Gastrocnemius medialis (tissue), 4 donors: ENCODE measurements at places on chromosomes 6 and 20. TPM values are rescaled to one million over a fixed set of nuclear protein-coding genes. Genes with fewer than 3 reads are reported as not detected.
A peak's percentile ranks its signal among the peaks of the same experiment; 100 is the strongest.

The OLIG3 gene
- total RNA-seq: not detected

- no peaks in the 10 kb centered on the region for H3K27me3 ChIP-seq
- DNase-seq: no peak
- no peaks in the 10 kb centered on the region for H3K4me1 ChIP-seq
- H3K27ac ChIP-seq: no peak overlapping the region
Measured at GRCh38 chr6:64504503-64504902, 868.9 kb downstream of the PHF3 start.

DNA sequence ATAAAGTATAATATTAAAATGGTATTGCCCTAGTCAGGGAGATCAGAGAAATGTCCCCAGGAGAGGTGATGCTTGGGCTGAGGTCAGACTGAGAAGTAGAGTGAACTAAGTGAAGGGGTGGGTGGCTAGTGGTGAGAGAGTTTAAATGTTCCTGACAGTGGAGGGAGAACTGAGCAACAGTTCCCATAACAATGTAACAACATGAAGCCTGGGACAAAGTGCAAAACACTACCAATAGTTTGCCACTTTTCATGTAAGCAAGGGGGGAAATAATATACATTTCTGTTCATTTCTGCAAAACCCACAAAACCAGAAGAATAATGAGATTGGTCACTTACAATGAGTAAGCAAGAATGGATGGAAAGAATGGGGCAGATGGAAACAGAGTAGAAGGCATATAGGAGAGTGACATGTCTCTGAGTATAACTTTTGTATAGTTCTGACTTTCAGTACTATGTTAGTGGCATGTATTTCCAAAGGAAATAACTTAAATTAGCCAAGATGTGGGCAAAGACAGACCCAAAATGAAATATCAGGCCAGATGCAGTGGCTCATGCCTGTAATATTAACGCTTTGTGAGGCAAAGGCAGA, 13.3 kb upstream of the FAXC start:
- no peak overlapping the region for H3K27ac ChIP-seq
- no peaks in the 10 kb centered on the region for H3K27me3 ChIP-seq
- no peaks in the 10 kb centered on the region for H3K36me3 ChIP-seq
- H3K4me1 ChIP-seq: no peaks in the 10 kb centered on the region

The ATXN1 gene
- total RNA-seq: 34.6 TPM

- H3K4me3 ChIP-seq: no peak overlapping the region
- peak overlapping the region; percentile 8 for H3K27ac ChIP-seq
- H3K4me1 ChIP-seq: peaks cover 49% of the 10 kb centered on the region
- H3K27me3 ChIP-seq: no peaks in the 10 kb centered on the region
- H3K36me3 ChIP-seq: no peaks in the 10 kb centered on the region
- no peak for DNase-seq
Measured at GRCh38 chr6:111427341-111428116, 55.5 kb downstream of the REV3L start.

DNA sequence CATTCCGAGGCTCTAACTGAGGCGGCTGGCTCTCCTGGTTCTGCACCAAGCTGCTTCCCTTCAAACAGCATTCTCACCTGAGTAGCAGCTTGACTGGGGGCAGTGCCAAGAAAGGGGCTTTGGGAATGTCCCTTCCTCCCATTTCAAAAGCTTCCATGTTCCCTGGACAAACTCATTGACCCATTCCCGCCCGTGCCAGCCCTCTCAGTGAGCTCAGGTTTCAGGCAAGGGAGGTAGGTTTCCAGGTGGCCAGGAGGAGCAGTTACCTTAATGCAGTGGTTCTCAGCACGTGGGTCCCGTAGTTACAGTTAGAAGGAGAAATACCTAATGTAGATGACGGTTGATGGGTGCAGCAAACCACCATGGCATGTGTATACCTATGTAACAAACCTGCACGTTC, 135.2 kb downstream of the ELOVL4 start:
- H3K27me3 ChIP-seq: no peaks in the 10 kb centered on the region
- no peaks in the 10 kb centered on the region for H3K4me1 ChIP-seq
- H3K36me3 ChIP-seq: no peaks in the 10 kb centered on the region
- H3K27ac ChIP-seq: no peak overlapping the region
- no peak overlapping the region for H3K4me3 ChIP-seq

DNA sequence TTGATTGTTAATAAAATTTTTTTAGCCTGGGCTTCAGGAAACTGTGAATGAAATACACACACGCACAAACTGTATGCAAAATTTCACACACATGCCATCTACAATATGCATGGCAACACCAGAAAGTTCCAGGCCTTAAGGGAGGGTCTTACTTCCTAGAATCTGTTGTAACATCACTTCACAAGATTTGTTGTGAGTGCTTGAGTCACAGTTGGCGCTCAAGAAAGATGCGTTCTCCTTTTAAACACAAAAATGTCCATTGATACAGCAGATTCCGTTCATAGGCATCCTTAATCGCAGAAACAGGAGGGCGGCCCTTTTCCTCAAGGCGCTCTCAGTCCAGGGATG, 485 bp upstream of the RTF2 start:
- H3K27ac ChIP-seq: peak overlapping the region; percentile 87
- H3K36me3 ChIP-seq: peaks cover 4% of the 10 kb centered on the region
- H3K27me3 ChIP-seq: no peaks in the 10 kb centered on the region

- H3K4me3 ChIP-seq: peak overlapping the region; percentile 91
- DNase-seq: peak; percentile 48
- peaks cover 41% of the 10 kb centered on the region for H3K36me3 ChIP-seq
- no peaks in the 10 kb centered on the region for H3K27me3 ChIP-seq
Measured at GRCh38 chr6:31541059-31541657, 645 bp downstream of the DDX39B start.

The CYP21A2 gene
- 0.41 TPM for total RNA-seq

- no peak overlapping the region for H3K4me3 ChIP-seq
- no peak overlapping the region for H3K27ac ChIP-seq
- no peaks in the 10 kb centered on the region for H3K36me3 ChIP-seq
Measured at GRCh38 chr20:56202493-56203077, 45.9 kb upstream of the MC3R start.

- no peak overlapping the region for H3K4me3 ChIP-seq
- DNase-seq: no peak
- H3K36me3 ChIP-seq: no peaks in the 10 kb centered on the region
Measured at GRCh38 chr20:9493803-9494202, 20.6 kb upstream of the LAMP5 start.

GRCh38 chr20:33070111-33071053, 9.1 kb upstream of the BPIFB4 start:
- no peak overlapping the region for H3K4me3 ChIP-seq
- H3K27ac ChIP-seq: no peak overlapping the region
- no peaks in the 10 kb centered on the region for H3K27me3 ChIP-seq
- H3K4me1 ChIP-seq: no peaks in the 10 kb centered on the region
- no peaks in the 10 kb centered on the region for H3K36me3 ChIP-seq

DNA sequence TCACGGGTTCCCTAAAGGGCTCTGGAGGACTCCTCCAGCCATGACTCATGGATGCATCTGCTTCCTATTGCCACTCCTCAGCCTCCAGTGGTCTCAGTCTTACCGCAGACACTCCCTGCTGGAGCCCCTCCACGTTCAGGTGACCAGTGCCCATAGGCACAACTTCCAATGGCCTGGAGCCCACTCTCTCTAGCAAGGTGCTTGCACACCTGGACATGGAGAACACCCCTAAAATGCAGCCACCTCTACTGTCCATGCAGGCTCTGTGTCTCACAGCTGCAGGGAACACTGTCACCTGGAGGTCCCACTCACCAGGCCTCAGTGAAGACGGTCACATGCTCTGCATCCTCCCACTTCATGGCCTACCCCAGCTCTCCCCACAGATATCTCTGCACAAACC, 36.0 kb downstream of the HUS1B start:
- no peak overlapping the region for H3K27ac ChIP-seq
- DNase-seq: no peak
- no peaks in the 10 kb centered on the region for H3K36me3 ChIP-seq
- H3K4me3 ChIP-seq: no peak overlapping the region

The ETV7 gene
- total RNA-seq: not detected

DNA sequence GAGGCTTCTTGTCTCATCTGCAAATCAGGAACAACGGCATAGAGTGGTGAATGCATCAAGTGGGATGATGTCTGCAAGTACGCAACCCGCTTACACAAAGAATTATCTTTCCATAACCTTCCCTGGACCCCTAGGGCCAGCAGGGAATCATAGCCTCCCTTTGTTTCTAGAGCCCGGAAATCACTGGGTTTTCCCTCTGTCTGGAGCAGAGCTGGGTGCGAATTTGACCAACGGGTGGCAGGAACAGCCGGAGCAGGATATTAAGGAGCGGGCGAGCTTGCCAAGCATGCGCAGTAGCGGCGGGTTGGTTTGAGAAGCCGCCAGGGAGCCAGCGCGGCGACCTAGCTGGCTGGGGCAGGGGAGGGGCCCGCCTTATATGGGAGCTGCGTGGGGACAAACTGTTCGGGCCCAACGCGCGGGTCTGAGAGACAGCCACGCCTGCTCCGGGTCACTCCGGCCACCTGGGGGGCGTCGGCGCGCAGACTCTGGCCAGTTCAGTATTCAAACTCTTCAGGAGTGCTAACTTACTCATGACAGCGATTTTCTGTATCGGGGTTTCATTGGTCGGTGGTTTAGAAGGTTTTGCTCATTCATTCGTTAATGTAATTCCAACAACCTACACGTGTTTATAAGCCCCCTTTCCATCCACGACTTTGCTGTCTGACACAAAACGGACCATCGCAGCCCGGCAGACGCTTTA, 1.6 kb upstream of the KIF16B start:
- no peaks in the 10 kb centered on the region for H3K27me3 ChIP-seq
- peaks cover 24% of the 10 kb centered on the region for H3K4me1 ChIP-seq
- peak overlapping the region; percentile 90 for H3K27ac ChIP-seq
- DNase-seq: peak; percentile 92
- no peaks in the 10 kb centered on the region for H3K36me3 ChIP-seq
- peak overlapping the region; percentile 79 for H3K4me3 ChIP-seq

GRCh38 chr6:158474961-158475343, 84.9 kb upstream of the TMEM181 start:
- H3K4me3 ChIP-seq: no peak overlapping the region
- no peaks in the 10 kb centered on the region for H3K4me1 ChIP-seq
- DNase-seq: no peak
- peaks cover 16% of the 10 kb centered on the region for H3K36me3 ChIP-seq

The TASP1 gene
- 1.7 TPM for total RNA-seq

The NRN1 gene
- 9.9 TPM for total RNA-seq

The LHFPL5 gene
- total RNA-seq: not detected

GRCh38 chr20:58877976-58878360, 25.5 kb downstream of the GNAS start:
- H3K27me3 ChIP-seq: no peaks in the 10 kb centered on the region
- no peak overlapping the region for H3K4me3 ChIP-seq
- H3K4me1 ChIP-seq: peaks cover 7% of the 10 kb centered on the region
- H3K36me3 ChIP-seq: no peaks in the 10 kb centered on the region

The MUCL3 gene
- total RNA-seq: not detected

- H3K4me1 ChIP-seq: no peaks in the 10 kb centered on the region
- H3K27me3 ChIP-seq: no peaks in the 10 kb centered on the region
- DNase-seq: no peak
- no peak overlapping the region for H3K4me3 ChIP-seq
Measured at GRCh38 chr6:145603424-145603833, 131.9 kb downstream of the EPM2A start.

- H3K4me3 ChIP-seq: no peak overlapping the region
- H3K27ac ChIP-seq: no peak overlapping the region
- H3K27me3 ChIP-seq: no peaks in the 10 kb centered on the region
- H3K36me3 ChIP-seq: no peaks in the 10 kb centered on the region
- DNase-seq: peak; percentile 62
Measured at GRCh38 chr6:46199387-46199786, 28.6 kb upstream of the ENPP5 start.

GRCh38 chr20:32652739-32653526, 20.8 kb downstream of the C20orf203 start:
- H3K4me3 ChIP-seq: no peak overlapping the region
- H3K27me3 ChIP-seq: no peaks in the 10 kb centered on the region
- H3K27ac ChIP-seq: no peak overlapping the region
- H3K4me1 ChIP-seq: no peaks in the 10 kb centered on the region
- peak; percentile 61 for DNase-seq

DNA sequence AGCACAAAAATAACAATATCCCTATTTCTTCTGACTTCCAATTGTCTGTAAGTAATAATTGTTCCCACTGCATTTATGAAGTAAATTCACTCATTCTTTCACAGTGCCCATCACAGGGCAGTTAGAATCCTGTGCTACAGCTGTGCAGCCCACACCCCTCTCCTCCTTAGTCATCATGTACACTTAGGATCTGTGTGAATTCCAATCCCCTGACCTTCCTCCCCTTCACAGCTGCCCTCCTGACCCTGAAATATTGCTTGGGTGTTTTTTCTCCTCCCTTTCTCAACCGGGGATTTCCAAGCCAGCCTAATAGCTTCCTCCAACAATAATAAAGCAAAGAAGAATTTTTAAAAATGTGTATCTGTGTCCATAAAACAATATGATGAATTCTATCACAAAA, 91.5 kb upstream of the BEND6 start:
- DNase-seq: no peak
- H3K27me3 ChIP-seq: no peaks in the 10 kb centered on the region
- H3K36me3 ChIP-seq: no peaks in the 10 kb centered on the region
- H3K4me1 ChIP-seq: no peaks in the 10 kb centered on the region
- no peak overlapping the region for H3K27ac ChIP-seq

GRCh38 chr6:122678841-122679240, 68.6 kb downstream of the PKIB start:
- H3K27ac ChIP-seq: no peak overlapping the region
- no peaks in the 10 kb centered on the region for H3K4me1 ChIP-seq
- H3K4me3 ChIP-seq: no peak overlapping the region
- no peaks in the 10 kb centered on the region for H3K36me3 ChIP-seq
